ENCODE measurements at places on chromosomes 2 and 18.

DNA sequence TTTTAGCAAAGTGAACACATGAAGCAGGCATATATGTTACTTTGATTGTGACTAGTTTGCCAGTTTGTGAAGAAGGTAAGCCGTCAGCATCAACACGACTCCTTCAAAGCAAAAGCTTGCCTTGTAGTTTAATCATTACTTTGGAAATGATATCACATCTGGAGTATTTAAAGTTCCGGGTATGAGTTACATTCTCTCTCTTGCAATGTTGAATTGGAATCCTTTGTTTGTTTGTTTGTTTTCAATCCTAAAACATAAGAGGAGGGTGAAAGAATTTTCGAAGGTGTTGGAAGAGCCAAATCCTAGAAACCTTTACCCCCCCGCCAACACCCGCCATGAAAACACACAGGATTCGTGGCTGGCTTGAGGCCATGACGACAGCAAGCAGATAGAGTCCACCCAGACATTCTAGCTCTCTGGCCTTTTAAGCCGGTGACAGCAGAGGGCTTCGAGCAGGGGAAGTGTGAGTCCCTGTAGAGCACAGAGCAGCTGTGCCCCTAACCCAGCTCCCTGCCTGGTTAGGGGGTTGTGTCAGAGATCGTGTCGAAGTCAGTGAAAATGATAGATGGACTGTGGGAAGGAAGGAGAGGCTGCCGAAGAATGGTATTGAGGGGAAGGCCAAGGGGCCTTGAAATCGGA lies 103.8 kb upstream of the SMIM21 start:
- DNase-seq = no peak

DNA sequence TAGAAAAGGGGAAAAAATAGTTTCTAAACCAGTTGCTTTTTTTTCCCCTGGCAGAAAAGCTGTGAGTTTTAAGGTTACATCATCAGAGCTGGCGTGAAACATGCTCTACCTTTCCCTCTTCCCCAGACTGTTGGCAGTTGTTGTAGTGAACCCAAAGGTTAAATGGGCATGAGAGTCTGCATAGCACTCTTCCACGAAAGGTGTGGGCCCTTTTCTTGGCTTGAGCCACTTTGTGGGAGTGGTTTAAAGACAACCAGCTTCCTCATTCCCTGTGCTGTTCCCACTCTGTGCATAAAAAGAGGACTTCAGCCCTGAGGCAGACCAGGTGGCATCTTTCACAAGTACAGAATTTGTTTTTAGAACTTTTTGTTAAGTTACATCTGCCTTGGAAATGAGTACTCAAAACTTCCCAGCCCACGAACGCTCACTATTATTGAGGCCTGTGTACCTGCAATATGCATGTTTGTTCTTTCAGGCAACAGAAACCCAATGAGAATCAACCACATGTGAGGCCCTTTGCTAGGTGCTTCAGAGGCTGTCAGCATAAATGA lies 243.8 kb downstream of the BABAM2 start:
- no peak for DNase-seq

DNA sequence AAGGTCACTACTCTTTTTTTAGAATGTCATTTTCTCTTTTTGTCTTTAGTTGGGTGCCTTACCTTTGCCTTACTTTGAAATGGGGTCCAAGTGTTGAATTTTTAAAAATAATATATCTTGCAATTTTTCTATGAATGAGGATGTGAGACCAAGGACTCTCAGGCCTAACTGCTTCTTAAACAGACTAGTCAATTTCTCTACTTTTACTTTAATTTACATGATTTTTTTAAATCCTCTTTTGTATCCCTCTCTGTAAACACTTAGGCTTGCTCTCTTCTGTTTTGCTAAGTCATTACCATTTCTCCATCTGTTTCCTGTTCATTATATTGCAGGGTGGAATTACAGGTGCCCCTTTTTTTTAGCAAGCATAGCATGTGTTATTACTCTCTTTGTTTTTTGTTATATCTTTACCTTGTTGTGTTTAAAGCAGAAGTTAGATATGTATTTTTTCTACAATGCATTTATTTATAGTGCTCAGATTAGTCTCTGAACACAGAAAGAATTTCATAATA lies 261.8 kb downstream of the SPAG16 start:
- DNase-seq = no peak

GRCh38 chr2:103823847-103824246 lies 1030.1 kb upstream of the POU3F3 start:
- no peak for DNase-seq

DNA sequence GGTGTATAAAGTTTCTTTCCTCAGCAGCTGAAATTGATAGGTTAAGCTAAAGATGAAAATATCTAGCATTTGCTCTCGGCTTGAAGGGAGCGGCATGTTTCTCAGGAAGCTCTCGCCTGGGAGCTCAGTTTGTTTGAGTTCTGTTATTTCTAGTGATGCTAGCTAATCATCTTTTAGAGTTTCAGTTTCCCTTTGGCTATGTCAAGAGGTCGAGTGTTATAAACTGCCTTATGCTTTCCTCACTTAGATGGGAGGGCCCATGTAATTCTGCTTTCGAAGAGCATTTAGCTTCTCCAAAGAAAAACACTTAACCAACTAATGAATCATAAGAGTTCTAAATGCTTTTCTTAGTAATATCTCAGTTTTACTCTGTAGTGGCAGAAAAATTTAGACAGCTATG lies 33.6 kb downstream of the PLCL1 start:
- no peak for DNase-seq

GRCh38 chr2:190837952-190838361 lies 42.7 kb upstream of the GLS start:
- DNase-seq = no peak

DNA sequence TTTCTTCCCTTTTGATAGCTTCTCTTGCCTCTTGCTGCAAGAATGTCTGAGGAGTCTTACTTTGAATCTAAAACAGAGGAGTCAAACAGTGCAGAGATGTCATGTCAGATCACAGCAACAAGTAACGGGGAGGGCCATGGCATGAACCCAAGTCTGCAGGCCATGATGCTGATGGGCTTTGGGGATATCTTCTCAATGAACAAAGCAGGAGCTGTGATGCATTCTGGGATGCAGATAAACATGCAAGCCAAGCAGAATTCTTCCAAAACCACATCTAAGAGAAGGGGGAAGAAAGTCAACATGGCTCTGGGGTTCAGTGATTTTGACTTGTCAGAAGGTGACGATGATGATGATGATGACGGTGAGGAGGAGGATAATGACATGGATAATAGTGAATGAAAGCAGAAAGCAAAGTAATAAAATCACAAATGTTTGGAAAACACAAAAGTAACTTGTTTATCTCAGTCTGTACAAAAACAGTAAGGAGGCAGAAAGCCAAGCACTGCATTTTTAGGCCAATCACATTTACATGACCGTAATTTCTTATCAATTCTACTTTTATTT lies 133.5 kb upstream of the CDCA7 start:
- DNase-seq = no peak

- no peak for DNase-seq
Measured at GRCh38 chr2:230951396-230951795, 26.4 kb upstream of the GPR55 start.

GRCh38 chr2:133774654-133775015 lies 206.4 kb upstream of the NCKAP5 start:
- DNase-seq = no peak

DNA sequence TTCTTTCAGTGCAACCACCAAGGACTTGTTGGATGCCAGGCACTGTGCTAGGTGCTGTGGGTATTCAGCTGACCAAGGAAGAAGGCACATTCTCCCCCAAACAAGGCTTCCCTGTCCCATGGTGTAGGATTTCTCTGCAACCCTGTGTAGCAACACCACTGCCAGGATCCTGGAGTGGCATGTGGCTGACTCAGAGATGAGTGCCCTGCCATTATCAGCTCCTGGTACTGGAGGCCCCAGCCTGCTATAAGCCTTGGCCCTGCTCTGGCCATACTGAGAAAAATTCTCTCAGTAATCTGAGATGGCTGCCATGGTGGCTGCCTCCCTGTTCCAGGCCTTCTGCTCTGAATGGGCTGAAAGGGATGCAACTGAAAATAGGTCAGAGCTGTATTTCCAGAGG lies 4.3 kb downstream of the SMYD5 start:
- no peak for DNase-seq

DNA sequence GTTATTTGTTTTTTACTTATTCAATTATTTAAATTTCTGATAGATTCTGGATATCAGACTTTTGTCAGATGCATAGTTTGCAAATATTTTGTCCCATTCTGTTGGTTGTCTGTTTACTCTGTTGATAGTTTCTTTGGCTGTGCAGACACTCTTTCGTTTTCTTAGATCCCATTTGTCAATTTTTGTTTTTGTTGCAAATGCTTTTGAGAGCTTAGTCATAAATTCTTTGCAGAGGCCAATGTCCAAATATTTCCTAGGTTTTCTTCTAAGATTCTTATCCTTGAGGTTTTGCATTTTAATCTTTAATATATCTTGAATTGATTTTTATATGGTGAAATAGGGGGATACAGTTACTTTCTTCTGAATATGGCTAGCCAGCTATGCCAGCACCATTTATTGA lies 112.7 kb upstream of the SESTD1 start:
- no peak for DNase-seq

- DNase-seq = no peak
Measured at GRCh38 chr2:156435396-156435717, 822 bp upstream of the GPD2 start.

- no peak for DNase-seq
Measured at GRCh38 chr2:191845248-191845715, 1.6 kb downstream of the CAVIN2 start.

DNA sequence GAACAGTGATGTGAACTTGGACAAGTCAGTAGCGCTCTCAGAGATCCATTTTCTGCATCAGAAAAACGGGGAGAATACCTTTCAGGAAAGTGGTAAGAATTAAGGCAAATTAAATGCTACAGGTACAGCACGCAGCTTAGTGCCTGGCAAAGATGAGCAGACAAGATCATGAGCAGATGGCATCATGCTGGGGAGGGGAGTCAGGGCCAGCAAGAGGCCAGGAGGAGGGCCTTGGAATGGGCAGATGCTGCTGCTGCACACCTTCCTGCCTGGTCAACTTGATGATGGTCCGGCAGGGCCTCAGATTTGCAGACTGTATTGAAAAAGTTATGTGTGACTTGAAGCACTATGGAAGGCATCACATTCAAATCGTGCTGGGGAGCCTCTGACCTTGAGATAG lies 72.9 kb downstream of the GALNT14 start:
- DNase-seq = no peak

GRCh38 chr2:96977631-96978195 lies 8.7 kb downstream of the FAM178B start:
- no peak for DNase-seq

DNA sequence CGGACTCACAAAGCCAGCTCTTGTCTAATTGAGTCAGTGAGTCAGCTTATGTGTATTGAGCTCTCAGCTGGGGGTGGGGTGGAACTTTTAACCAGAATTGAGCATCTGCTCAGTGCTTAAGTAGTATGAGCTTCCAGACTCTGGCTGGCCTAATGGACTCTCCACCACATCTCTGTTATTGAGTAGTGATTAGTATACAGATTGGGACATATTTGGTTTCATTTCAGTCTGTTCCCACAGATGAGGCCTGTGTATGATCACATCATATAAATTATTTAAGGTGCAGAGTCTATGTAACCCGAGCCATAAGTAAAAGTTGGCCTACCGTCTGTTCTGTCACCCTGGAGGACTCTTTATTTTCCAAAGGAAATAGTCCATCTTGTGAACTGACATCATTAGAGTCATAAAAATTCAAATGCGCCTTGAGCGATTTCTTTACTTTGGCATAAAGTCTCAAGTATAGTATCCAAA lies 152.1 kb downstream of the THSD7B start:
- DNase-seq = no peak

GRCh38 chr18:48539406-48540250 lies 797 bp downstream of the CTIF start:
- no peak for DNase-seq

- DNase-seq = no peak
Measured at GRCh38 chr18:8901019-8901418, 195.7 kb downstream of the MTCL1 start.

DNA sequence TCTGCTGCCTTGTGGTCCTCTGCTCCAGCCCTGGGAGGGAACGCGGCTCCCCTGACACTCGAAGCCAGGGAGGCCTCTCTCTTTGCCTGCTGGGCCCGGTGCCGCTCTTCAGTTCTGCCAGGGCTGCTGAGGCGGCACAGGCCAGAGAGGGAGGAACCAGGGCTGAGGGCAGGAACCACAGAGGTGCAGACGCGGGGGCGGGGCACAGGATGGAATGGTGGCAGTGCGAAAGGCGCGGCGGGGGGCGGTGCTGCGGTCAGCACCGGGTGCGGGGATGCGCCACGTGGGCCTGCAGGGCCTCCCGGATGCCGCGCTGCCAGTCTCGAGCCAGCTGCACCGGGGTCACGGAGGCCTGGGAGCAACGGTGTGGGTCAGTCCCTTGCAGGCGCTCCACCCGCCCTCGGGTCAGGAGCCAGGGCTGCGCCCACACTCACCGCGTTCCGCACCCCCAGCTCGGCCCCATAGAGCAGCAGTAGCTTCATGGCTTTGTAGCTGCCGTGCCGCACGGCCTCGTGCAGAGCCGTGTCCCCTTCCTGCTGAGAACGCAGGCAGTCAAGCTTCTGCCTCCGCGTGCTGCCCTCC lies 4.4 kb downstream of the ANKRD23 start:
- no peak for DNase-seq

- DNase-seq = no peak
Measured at GRCh38 chr2:8819194-8819593, 18.2 kb downstream of the KIDINS220 start.

GRCh38 chr2:43515807-43516497 lies 79.9 kb downstream of the THADA start:
- no peak for DNase-seq

- peak; percentile 53 for DNase-seq
Measured at GRCh38 chr2:32289165-32289999, 11.7 kb downstream of the YIPF4 start.

- DNase-seq = no peak
Measured at GRCh38 chr2:160380611-160381010, 113.0 kb downstream of the RBMS1 start.

DNA sequence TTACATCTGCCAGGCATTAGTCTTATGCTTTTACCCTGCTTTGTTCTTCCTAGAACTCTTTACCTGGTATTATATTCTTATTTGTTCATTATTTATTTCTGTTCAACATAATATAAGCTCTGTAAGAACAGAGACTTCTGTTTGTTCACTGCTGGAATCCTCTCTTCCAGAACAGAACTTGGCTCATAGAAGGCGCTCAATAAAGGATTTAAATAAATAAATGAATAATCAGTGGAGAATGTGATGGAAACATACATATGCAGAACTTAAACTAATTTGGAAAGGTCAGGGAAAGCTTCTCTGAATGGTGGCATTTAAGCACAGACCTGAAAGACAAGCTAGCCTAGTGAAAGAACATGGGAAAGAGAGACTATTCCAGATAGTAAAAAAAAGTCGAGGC lies 24.3 kb downstream of the NCKAP1 start:
- no peak for DNase-seq

GRCh38 chr2:234945339-234945873 lies 6.4 kb upstream of the SH3BP4 start:
- DNase-seq = no peak

DNA sequence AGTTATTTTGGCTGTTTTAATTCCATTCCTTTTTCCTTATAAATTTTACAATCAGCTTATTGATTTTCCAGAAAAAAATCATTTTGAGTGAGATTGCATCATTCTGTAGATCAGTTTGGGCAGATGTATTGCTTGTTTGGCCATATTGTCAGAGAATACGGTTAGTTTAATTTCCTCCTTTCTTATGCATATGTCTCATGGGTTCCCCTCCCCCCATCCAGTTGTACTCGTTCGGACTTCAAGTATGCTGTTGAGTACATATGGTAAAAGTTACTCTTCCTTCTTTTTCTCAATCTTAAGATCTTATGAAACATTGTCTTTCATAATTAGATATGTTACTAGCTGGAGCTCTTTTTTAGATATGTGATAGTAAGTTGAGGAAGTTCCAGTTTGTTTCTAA lies 131.2 kb upstream of the TTC27 start:
- DNase-seq = no peak

GRCh38 chr18:79664525-79665125 lies 15.0 kb upstream of the CTDP1 start:
- no peak for DNase-seq
